ENCODE measurements at places on chromosomes 16 and 17.

DNA sequence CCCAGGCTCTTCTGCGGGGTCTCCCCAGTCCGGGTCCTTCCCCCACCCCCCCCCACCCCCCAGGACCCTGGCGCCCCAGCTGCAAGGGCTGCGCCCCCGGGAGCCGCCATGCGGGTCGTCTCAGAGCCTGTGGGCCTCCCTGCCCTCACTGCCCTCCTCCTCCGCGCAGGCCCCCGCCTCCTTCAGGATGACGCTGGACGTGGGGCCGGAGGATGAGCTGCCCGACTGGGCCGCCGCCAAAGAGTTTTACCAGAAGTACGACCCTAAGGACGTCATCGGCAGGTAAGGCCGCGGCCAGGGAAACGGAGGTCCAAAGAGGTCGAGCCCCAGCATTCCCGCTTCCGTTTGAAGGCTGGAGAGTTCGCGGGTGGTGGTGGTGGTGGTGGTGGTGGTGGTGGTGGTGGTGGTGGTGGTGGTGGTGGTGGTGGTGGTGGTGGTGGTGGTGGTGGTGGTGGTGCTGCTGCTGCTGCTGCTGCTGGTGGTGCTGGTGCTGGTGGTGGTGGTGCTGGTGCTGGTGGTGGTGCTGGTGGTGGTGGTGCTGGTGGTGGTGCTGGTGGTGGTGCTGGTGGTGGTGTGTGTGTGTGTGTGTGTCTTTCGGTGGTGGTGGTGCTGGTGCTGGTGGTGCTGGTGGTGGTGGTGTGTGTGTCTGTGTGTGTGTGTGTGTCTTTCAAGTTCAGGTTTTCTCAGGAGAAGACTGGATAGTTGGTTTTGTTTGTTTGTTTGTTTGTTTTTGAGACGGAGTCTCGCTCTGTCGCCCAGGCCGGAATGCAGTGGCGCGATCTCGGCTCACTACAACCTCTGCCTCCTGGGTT, 615 bp downstream of the PHKG2 start:
- no peak for DNase-seq

GRCh38 chr16:80932708-80933095, 74.0 kb downstream of the CMC2 start:
- no peak for DNase-seq

DNA sequence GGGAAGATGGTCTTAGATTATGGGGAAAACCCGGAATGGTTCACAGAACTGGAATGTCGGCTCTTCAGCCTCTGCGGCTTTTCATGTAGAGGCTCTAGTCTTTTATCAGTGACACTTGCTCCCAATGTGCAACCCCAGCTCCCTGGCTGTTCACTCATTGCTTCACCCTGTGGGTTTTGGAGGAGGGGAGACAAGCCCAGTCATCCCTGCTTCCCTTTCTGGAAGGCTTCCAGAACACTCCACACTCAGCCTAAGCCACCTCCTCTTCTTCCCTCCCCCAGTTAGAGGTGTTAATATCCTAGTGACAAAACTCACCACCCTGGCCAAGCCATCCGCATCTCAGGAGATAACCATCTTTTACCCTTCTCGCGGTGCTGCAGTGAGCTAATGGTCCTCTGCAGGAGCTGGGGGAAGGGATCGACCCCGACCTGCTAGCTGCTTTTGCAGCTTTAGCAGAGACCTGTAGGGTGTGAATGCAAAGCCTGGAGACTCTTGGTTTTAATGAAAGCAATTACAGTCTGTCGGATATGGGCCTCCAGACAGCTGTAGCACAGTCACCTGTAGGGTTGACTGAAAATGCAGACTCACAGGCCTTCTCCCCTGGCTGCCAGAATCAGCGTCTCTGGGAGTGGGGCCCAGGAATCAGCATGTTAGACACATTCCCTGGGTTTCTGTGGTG, 24.3 kb upstream of the LASP1NB start:
- DNase-seq, result no peak

DNA sequence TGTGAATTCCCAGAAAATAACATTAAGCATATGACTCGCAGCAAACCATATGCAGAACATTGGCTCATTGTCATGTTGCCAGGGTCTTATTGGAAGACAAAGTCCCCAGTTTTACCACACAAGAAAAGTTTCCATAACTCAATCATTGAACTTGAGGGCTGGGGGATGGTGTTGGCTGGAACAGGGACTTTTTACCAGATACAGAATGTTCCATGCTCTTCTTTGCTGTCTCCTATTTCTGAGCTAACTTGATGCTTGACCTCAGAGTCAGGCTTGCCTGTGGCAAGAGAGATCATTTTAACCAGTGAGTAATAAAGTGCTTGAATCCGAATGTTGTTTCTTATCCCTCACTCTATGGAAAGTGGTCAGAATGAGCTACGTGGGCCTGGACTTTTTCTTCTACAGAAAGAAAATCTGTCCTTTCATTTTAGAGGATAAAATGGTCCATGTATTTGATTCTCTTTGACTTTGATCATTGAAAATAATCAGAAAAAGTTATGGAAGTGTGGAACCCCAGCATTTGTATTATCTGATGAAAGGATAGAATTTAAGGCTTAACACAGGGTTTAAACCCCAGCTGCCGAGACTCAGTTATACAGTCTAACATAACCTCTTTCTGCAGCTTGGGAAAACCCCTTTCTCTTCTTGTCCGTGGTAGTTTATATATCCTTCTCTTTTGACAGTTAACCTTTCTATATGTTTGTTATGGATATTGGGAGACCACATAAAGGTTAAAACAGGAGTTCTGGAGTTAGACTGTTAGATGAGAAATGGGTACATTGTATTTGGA, 67.0 kb downstream of the TUBD1 start:
- no peak for DNase-seq

- no peak for DNase-seq
These were observed 9.4 kb upstream of the HEATR6 start for GRCh38 chr17:60087882-60088669.

DNA sequence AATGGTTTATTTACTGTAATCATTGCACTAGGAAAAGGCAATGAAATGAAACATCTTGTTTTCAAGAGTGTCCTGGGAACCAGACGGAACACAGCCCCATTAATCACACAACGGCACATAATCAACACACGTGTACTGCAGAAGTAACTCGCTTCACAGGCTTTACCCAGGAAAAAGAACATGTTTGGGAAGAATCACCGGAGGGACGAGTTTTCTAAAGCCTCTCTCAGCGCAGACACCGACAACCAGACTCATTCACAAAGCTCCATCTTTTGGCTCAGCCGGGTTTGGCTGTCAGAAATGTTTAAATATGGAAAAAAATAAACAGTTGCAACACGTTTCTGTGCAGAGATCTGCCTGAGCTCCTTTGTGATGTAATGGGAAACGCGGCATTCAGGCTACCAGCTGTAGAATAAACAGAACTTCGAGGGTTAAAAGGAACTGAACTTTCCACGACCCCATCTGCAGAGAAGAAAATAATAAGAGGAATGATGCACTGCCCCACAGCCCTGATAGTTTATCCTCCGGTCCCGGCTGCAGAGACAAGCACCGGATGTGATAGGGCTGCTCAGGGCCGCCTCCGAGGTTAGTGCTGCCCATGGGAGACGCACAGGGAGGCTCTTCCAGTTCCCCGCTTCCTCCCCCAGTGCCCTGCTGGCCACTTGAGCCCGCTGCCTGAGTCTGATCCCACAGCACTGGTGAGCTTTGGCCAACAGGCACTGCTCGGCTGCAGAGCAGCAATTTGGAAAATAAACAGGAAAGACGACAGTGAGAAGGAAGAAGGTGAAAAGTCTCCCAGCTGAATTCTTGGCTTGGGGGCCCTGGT, 119.8 kb downstream of the HIC1 start:
- DNase-seq, result no peak

DNA sequence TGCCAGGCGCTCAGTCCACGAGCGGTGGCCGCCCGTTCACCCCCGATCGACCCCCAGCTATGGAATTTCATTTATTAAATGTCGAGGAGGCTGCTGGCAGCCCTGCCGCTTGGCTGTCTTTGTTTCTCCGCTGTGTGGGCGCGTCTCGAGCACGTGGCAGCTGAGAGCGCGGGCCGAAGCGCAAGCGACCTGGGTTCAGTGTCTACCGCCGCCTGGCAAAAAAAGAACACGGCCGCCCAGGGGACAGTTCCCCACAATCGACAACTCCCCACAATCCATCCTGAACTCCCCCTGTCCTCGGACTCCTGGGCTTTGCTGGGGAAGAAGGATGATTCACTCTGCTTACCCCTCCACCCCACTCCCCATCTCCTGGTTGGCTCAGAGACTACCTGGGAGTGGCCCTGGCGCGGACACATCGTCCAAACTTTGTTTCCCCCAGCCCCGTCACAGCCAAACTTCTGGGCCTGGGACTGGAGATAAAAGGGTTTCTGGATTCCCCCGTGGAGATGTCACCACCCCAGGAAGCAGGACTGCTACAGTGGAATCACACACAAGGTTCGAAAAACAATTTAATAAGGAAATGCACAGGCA, 1.7 kb upstream of the ANKRD13B start:
- no peak for DNase-seq

DNA sequence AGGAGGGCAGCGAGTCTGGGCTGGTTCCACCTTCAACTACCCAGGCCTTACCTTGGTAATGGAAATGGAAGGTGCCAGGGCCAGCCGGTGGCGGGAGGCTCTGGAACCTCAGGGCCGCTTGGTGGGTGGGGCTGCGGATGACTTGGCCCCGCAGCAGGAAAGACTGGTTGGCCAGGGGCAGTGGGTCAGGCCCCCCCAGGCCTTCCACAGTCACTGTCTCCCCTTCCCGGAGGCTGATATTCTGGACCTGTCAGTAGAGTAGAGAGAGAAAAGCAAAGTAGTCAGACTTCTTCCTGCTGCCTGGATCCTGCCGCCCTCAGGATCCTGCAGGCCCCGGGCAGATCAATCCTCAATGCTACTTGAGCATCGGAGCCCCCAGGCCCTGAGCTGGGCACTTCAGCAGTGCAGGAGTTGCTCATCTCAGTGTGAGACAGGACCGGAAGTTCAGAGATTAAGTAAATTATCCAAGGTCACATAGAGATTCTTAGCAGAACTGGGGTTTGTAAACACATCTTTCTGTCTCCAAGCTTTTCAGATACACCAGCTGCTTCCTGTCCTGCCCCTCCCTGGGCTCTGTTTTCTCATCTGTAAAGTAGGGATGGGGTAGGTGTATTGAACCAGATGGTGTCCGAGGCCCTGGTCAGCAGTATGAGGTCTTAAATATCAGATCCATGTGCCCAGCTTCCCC, 18.5 kb upstream of the PHF12 start:
- DNase-seq, result no peak

- peak; percentile 2 for DNase-seq
These were observed 12.1 kb upstream of the NLK start for GRCh38 chr17:28030386-28030785.

GRCh38 chr16:3536271-3536731, 35.5 kb downstream of the CLUAP1 start:
- DNase-seq, result no peak

DNA sequence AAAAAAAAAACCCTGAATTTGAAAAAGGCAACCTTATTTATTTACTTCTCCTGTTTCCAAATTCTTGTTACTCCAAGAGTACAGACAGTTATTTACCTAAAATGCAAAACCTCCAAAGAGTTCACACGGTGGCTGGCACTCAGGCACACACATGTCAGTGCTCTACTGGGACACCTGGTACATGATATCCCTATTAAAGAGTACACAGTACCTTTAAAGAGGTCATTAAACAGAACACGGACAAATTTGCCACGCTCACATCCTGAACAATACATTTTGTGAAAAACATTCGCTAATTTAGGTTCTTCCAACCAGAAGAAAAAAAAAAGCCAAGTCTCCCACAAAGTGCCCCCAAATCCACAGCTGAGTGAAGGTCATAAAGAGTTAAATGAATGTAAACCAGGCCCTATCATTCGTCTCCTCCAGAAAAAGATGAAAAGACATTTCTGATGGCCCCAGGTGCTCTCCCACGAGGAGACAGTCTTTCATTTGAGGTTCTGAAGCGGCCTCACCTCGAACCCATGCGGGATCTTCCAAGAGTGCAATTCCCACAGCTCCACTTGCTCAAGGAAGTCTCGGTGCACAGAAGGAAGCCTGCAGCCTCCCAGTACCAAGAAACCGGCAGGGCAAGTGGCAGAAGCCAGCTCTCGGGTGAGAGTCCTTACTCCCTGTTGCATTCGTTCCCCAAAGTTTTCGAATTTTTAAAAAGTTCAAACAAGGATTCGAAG, 993 bp downstream of the ERN1 start:
- DNase-seq, result no peak

DNA sequence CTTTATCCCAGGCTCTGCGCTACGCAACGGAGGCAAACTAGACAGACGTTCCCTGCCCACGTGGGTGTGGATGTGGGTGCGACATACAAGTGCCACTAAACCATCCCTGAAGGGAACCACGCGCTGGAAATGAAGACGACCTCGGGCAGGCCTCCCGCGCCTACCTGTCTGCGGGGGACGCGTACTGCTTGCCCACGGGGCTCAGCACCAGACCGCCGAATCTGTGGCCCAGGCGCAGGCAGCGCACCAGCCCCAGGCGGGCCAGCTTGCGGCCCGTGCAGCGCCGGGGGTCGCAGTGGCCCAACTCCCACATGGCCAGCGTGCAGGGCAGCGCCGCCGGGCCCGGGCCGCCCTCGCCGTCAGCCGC, 480 bp downstream of the TSR3 start:
- DNase-seq, result no peak

DNA sequence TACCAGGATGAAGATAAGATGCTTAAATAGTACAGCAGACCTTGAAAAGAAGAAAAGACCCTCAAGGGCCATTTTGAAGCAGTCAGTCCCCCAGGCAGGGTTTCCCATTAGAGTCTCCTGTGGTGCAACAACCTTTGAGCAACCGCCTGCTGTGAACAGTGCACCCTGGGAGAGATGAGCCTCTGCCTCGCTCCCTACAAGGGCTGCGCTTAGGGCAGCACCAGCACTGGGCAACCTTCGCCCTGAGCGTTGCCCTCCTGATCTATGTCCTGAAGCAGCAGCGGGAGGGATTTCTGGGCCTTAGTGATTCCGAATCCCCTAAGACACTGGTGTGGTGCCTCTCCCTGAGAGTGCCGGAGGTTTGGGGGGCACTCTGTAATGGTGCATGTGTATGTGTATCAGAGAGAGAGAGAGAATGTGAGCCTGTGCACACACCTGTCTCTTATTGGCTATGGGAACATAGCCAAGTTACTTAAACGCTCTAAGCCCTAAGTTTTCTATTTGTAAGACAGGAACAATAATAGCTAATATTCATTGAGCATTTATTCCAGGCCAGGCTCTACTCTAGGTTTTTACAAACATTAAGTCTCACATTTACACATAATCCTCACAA, 25.2 kb upstream of the ABCC12 start:
- DNase-seq, result no peak

DNA sequence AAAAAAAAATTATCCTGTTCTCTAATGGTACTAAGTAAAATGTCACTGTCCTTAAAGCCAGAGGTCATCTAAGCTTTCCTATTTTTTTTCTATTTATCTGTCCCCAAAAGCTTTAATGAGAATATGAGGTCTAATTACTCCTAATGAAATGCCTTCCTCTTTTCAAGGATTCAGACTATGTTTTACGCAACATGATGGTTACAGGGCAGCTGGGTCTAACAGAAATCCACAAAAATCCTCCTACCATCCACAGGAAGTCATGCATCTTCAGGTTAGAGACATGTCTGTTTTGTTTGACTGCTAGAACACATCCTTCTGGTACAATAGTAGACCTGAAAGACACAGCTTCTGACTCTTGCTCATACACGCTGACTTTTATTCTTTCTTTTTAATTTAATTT, 29.7 kb upstream of the NSRP1 start:
- DNase-seq, result no peak

- DNase-seq, result no peak
These were observed 25.2 kb upstream of the MLKL start for GRCh38 chr16:74725651-74726455.
